ENCODE measurements at places on chromosomes 16 and 17. TPM values are rescaled to one million over a fixed set of nuclear protein-coding genes. Genes with fewer than 3 reads are reported as not detected.

- no peak for DNase-seq
These were observed 3.9 kb upstream of the SLC12A3 start for GRCh38 chr16:56861092-56861610.

- no peak for DNase-seq
These were observed 1.3 kb downstream of the ARMC5 start for GRCh38 chr16:31460582-31461002.

- no peak for DNase-seq
These were observed 30.9 kb downstream of the TBCD start for GRCh38 chr17:82782657-82783207.

AOC2 gene
- total RNA-seq: 10.3 TPM

Data from testis (tissue), 5 donors.